Ascending aorta (tissue), 2 donors: ENCODE measurements at places on chromosomes 3 and 15.

GRCh38 chr3:160127308-160127707 is 97.9 kb upstream of the C3orf80 start:
- no peak for DNase-seq

- DNase-seq, result no peak
These were observed 200.2 kb upstream of the LRRN1 start for GRCh38 chr3:3599016-3599415.

- DNase-seq, result no peak
These were observed 308.2 kb downstream of the CTNNB1 start for GRCh38 chr3:41507336-41508062.

GRCh38 chr3:15659254-15659975 is 57.9 kb downstream of the BTD start:
- no peak for DNase-seq
